AG04450 (cell line): ENCODE measurements at places on chromosomes 11 and 22. TPM values are rescaled to one million over a fixed set of nuclear protein-coding genes. Genes with fewer than 3 reads are reported as not detected.

The WNT11 gene
- not detected in 2 replicates for polyA plus RNA-seq

DNA sequence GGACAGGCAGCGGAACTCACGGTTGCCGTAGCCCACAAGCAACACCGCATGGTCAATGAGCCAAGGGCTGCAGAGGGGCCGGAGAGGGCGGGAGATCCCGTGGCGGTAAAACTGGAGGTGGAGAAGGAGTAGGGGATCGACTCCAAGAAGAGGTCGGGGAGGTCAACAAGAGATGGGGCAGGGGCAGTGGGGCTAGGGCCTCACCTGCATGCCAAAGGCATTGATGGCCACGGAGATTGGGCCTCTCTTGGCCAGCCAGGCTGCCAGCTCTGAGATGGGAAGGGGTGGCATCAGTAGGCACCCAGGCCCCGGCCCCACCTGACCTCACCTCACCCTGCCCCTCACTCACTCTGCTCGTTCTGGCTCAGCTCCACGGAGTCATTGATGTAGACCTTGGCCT lies 3.9 kb downstream of the CTSF start:
- no peak for DNase-seq

The FOLH1 gene
- not detected in 2 replicates for polyA plus RNA-seq

DNA sequence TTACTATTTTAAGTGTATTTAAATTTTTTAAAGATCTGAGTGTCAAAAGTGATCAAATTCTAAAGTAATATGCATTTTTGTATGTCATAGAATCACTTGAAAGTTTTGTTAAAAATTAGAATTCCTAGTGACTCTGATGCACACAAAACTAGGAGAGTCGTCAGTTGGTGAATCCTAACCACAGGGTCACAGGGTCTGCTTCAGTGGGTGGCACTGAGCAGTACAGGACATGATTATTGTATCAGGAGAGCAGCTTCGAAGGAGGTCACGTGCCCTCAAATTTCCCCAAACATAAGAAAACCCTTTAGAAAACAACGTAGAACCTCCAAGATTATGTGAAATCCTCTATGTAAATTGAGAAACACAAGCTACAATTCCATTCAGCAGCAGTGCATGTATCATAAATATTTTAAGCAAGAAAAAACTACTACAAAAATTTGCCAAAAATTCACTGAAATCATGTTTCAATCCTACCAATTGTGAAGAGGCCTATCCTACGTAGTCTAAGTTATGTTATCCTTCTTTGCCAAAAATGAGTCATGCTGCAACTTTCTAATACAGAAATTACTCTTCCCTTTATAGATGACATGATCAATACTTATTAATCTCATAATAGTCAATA lies 323.6 kb downstream of the AASDHPPT start:
- no peak for DNase-seq

- DNase-seq = no peak
Observed at GRCh38 chr11:83721263-83721662, 435.1 kb upstream of the CCDC90B start.

GRCh38 chr22:48370508-48371325 lies 1457.0 kb downstream of the BRD1 start:
- DNase-seq = no peak

- no peak for DNase-seq
Observed at GRCh38 chr11:44057340-44057739, 8.7 kb upstream of the ACCS start.

DNA sequence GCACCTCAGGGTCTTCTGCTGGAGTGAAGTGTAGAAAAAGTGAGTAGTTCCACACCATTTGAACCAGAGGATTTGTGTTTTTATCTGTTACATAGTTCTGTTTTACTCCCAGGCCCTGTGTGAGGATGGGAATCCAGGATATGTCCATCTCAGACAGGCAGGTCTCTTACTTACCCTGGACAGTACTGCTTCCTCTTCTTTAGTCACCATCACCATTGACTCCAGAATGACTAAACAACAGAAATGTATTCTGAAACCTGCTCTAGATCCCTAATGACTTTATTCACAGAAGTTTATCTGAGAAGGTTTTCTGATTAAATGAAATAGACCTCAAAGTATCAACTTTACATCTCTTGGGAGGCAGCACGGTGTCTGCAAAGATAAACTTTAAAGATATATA lies 33.6 kb downstream of the CYP2R1 start:
- DNase-seq = no peak

GRCh38 chr11:70528046-70528793 lies 129.9 kb downstream of the CTTN start:
- DNase-seq = no peak

- DNase-seq = no peak
Observed at GRCh38 chr11:66491315-66491935, 11.2 kb downstream of the DPP3 start.

GRCh38 chr11:120839846-120840402 lies 184.0 kb upstream of the TBCEL start:
- no peak for DNase-seq

The CD248 gene
- 105 and 128 TPM in 2 replicates for polyA plus RNA-seq

GRCh38 chr22:16834971-16835370 lies 9.8 kb upstream of the XKR3 start:
- DNase-seq = no peak

- DNase-seq = no peak
Observed at GRCh38 chr22:48315439-48316256, 1512.0 kb downstream of the BRD1 start.

The RCN1 gene
- 324 and 448 TPM in 2 replicates for polyA plus RNA-seq

- no peak for DNase-seq
Observed at GRCh38 chr11:122843281-122844141, 5.2 kb downstream of the CRTAM start.

- DNase-seq = no peak
Observed at GRCh38 chr11:79482800-79483199, 42.0 kb upstream of the TENM4 start.

GRCh38 chr22:17140826-17141766 lies 18.0 kb downstream of the HDHD5 start:
- DNase-seq = no peak

GRCh38 chr11:60208146-60208895 lies 25.4 kb upstream of the MS4A6A start:
- no peak for DNase-seq

GRCh38 chr22:23520863-23521440 lies 59.1 kb downstream of the IGLL1 start:
- no peak for DNase-seq

- no peak for DNase-seq
Observed at GRCh38 chr22:31425331-31426050, 26.1 kb downstream of the DRG1 start.
